NAMALWA (cell line): ENCODE measurements at places on chromosomes 5 and 9.
A peak's percentile ranks its signal among the peaks of the same experiment; 100 is the strongest.

- no peak for DNase-seq
Measured at GRCh38 chr5:17816505-17816904, 182.2 kb downstream of the TAF11L14 start.

- DNase-seq = peak; percentile 34
Measured at GRCh38 chr5:59496524-59497134, 396.9 kb downstream of the PDE4D start.

DNA sequence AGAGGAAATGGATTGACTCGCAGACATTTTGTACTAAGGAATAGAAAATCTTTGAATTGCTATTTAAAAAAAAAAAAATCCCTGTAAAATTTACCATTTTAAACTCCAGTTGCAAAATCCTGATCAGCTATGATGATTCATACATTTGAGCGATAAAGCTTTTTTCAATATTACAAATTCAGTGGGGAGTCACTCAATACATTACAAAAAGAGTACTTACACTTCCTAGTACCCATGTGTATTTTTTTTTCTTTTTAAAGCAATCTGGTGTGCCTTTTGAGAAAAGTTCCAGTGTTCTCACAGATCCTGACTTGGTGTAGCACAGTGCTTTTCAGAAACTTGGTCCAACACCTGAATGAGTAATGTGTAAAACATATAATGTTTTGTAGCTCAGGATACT lies 54.3 kb downstream of the PIK3R1 start:
- DNase-seq = no peak

GRCh38 chr9:106860721-106861639 lies 2.0 kb upstream of the ZNF462 start:
- no peak for DNase-seq

- no peak for DNase-seq
Measured at GRCh38 chr5:18662231-18662630, 1028.0 kb downstream of the TAF11L14 start.

DNA sequence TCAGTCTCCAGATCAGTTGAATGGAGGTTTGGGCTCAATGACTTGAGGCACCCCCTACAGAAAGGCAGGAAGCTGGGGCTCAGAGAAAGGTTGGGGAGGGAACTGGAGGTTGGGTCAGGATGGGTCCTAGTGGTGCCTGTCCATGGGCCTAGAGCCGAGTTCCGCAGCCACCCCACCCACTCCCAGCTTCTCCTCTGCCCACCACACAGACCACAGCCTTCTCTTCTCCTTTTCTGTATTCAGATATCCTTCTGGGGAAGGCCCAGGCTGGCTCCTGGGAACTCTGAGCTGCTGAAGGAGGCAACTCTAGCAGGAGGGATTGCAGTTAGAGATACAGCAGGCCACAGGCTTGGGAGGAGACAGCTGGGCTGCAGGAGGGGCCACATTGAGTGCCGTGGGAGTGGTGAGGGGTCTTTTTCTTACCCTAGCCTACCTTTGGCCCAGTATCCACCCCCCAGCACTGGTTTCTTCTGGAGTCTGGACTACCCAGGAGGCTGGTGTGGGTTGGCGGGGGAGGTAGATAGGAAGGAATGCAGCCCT lies 15.4 kb upstream of the PTGS1 start:
- DNase-seq = no peak

DNA sequence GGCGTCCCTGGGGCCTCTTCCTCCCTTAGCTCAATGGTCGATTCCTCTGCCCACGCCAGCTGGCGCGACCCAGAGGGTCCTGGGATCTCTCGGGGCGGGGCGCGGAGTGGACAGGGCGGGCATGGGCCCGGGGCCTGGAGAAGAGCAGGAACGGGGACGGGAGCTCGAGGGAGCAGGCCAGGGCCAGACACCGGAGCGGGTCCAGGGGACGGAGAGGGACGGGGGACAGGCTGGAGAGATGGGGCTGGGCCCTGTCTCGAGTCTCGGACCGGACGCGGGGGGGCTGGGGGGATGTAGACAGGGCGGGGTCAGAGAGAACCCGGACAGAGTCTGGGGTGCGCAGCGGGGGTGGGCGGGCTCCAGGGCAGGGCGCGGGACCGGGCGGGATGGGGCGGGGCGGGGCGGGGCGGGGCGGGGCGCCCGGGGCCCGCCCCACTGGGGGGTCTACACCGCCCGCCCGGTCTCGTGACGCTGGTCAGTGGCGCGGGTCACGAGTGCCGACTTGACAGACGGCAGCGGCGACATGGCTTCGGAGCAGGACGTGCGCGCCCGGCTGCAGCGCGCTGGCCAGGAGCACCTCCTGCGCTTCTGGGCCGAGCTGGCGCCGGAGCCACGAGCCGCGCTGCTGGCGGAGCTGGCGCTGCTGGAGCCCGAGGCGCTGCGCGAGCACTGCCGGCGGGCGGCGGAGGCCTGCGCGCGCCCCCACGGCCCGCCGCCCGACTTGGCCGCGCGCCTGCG lies at the start of gene UAP1L1:
Gene UAP1L1, plus strand, starts transcription at position 508 of the 738 bp plus-strand sequence. Its CDS starts 16 bp downstream, at position 524.
- DNase-seq = peak; percentile 73

DNA sequence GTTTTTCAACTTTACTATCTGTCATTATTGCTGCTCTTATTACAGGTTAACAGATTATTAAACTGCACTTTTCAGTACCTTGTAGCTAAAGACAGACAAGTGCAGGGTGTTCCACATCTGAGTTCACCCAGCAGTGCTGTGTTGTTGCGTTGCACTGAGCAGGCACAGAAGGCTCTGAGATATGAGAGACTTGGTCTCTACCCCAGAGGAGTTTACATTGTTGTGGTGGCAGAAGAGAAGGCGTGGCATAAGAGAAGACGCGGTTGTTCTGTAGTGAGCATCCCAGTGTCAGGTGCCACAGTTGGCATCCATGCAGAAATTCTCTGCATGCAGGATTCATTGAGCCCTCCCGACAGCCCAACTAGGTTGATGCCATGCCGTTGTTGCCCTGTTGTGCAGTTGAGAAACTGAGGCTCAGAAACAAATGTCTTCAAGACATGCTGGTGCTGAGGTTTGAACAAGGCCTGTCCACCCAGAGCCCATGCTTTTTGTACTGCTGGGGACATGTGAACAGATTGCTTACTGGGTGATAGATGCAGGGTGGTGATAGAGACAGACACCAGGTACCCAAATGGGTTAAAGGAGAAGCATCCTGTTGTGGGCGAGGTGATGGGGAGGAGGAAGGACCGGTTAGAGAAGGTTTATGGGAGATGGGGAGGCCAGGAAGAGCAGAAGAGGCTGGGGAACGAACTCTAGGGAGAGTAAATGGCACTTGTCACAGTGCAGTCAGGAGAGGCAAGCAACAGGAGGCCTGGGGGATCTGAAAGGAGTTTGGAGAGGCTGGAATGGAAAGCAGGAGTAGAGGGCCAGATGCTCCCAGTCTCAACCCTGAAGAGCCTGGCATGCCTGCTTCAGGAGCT lies 8.2 kb downstream of the ABL1 start:
- no peak for DNase-seq

DNA sequence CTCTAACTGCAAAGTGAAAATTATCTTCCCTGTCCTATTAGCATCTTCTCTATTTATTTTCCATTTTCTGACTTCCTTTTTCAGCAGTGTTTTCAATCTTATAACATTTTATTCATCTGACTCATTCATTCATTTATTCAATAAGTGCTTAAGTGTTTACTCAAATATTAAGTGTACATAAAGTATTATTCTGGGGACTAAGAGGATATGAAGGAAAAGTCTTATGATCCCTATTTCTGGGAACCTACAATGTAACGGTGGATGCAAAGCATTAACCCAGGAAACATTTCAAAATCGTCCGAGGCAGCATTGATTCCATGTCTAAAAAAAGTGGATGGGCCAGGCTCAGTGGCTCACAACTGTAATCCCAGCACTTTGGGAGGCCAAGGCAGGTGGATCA lies 19.4 kb upstream of the TRPM6 start:
- DNase-seq = no peak

- DNase-seq = no peak
Measured at GRCh38 chr9:38118862-38119438, 49.9 kb upstream of the SHB start.

- no peak for DNase-seq
Measured at GRCh38 chr5:88944751-88945531, 62.0 kb upstream of the MEF2C start.

DNA sequence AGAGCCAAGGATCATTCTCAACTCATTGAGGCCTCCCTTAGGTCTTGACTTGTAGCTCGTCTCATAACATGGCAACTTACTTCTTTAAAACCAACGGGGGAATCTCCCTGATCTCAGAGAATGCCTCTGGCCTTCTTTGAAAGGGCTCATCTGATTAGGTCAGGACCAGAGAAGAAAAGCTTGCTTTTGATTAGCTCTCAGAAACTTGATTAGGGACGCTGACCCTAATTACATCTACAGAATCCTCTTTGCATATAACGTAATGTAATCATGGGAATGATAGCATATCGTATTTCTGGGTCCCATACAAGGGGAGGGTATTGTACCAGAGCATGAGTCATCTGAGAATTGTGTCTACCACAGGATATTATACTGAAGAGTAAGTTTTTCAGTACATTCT lies 125.1 kb upstream of the SH3GL2 start:
- no peak for DNase-seq

- DNase-seq = no peak
Measured at GRCh38 chr5:125043781-125044391, 297.4 kb upstream of the ZNF608 start.

- no peak for DNase-seq
Measured at GRCh38 chr5:141668601-141669265, 13.3 kb downstream of the ARAP3 start.

GRCh38 chr9:26266146-26266793 lies 588.0 kb upstream of the TUSC1 start:
- no peak for DNase-seq

DNA sequence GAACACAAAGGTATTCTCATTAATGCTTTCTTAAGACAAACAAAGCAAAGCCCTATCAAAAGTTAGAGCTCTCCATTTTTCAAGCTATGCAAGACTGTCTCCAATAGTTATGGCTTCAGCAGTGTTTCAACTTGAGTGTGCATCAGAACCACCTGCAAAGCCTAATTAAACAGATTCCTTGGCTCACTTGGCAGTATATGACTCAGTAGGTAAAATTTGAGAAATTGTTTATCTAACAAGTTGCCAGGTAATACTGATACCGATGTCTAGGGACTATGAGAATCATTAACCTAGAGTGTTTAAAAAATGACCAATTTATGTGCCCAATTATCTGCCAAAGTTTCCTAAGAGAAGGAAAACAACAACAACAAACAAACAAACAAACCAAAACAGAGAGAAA lies 60.3 kb upstream of the PARP8 start:
- no peak for DNase-seq

DNA sequence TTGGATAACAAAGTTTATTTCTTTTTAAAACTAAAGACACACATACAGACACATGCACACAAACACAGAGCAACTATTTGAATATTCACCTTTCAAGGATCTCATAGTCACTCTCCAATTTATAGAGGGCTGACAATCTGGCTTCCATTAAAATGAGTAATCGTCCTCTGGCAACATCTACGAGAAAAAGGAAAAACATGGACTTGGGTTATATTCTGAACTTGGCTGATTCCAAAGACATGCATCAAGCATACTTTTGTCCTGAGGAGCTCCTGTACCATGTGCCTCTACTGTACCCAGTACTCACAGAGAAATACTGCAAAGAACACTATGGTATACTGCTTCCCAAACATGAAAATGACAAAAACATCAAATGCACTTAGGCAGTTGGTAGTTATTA lies 15.4 kb downstream of the IARS1 start:
- no peak for DNase-seq

DNA sequence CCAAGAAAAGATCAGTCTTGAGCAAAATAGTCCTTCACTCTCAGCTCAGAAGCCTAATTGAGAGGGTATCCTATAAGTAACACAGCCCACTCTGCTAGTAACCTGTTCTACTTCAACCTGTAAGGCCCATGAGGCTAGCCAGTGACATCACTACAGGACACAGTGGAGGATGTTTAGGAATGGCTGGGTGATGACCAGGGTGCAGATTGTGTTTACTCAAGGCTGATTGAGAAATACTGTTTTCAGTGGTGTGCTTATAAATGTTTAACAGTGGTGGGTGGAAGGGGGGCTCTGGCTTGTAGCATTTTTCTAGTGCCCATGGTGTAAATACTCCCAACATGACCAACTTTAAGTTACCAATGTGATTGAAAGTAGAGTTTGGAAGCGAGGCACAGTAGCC lies 159.8 kb upstream of the CCDC152 start:
- no peak for DNase-seq

DNA sequence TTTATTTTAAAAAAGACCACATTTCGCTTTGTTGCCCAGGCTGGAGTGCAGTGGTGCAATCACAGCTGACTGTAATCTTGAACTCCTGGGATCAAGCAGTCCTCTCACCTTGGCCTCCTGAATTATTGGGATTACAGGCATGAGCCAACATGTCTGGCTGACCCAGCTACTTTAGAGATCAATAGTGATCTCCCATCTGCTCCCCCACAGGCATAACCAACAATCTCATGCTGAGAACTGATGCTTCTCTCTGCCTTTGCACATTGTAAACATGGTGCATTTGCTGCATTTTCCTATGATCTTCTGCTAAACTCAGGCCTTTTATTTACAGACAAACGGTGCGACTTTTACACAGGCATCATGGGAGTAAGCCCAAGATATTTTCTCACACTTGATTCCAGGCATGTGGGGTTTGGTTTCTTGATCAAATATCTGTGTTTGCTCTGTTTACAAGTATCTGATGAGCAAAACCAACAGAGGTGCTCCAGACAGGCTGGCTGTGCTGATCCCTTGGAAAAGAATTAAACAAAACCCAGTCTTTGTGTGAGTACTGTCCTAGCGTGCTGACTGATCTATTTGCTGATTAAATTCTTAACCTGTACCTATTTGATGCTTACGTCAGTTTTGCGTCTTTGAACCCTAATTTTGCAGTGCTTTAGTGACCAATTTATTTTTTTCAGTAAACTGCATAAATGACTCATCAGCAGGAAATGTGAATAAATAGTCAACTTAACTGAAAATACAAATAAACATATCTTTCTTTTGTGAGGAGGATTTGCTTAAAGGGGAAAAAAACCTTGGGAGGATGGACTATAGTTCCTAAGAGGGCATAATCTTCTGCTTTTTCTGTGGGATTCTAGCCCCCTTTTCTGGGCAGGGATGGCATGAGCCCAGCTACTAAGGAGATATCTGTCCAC lies 191.7 kb upstream of the NR3C1 start:
- no peak for DNase-seq

GRCh38 chr5:55904152-55904551 lies 53.0 kb downstream of the IL31RA start:
- DNase-seq = no peak
